ENCODE measurements at places on chromosomes 12 and 14. TPM values are rescaled to one million over a fixed set of nuclear protein-coding genes. Genes with fewer than 3 reads are reported as not detected.

Gene AQP6
- not detected for total RNA-seq

Gene FAM186B
- total RNA-seq = 0.15 TPM

Gene KRT73
- 0.13 TPM for total RNA-seq

DNA sequence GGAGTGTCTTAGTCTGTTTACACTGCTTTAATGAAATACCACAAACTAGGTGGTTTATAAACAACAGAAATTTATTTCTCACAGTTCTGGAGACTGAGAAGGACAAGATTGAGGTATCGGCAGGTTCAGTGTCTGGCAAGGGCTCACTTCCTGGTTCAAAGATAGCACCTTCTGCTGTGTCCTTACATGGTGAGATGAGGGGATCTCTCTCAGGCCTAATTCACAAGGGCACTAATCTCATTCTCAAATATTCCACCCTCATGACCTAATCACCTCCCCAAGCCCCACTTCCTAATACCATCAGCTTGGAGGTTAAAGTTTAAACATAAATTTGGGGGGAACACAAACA lies 35.0 kb upstream of the PLEK2 start:
- no peaks in the 10 kb centered on the region for H3K27me3 ChIP-seq
- no peak overlapping the region for H3K27ac ChIP-seq
- no peak for DNase-seq

DNA sequence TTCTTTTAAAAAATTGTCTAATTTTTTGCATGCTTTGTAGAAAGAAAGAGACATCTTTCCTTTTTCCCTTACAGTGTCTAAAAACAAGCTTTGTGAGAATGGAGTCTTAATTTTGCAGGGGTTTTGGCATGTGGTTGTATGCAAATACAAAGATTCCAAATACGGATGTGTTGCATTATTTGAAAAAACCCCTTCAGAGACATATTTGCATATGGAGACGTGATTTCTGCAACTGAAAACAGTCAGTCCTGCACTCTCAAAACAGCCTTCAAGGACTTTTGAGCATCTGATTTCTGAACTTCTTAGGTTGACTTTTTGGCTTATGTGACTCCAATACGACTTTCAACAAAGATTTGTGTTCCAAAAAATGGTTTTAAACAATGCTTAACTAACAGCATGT lies 7.8 kb downstream of the IRAK3 start:
- H3K36me3 ChIP-seq = no peaks in the 10 kb centered on the region
- no peaks in the 10 kb centered on the region for H3K4me1 ChIP-seq

DNA sequence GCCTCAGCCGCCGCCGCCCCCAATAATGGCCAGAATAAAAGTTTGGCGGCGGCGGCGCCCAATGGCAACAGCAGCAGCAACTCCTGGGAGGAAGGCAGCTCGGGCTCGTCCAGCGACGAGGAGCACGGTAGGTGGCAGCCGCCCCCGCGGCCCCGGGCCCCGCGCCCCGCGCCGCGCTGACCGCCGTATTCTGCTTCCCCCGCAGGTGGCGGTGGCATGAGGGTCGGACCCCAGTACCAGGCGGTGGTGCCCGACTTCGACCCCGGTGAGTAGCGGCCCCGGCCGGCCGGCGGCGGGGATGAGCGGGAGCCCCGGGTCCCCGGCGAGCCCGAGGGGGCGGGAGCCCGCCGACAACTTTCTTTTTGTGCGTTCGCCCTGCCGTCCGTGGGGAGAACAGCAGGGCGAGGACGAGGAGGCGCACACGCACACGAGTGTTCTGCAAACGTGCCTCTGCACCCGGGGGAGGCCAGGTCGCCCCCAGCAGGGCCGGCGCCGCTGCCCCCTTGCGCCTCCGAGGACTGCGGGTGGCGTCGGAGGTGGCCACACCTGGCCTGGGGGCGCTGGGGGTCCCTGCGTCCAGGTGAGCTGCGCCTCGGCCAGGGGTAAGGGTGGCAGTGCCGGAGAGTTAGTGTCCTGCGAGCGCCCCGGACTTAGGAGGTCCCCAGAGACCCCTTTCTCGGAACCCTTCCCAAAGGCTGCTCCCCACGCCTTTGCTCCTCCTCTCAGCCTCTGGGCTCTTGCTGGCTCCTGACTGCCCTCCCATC lies 794 bp downstream of the RCOR1 start:
- H3K27me3 ChIP-seq = no peaks in the 10 kb centered on the region
- peak overlapping the region; percentile 54 for H3K27ac ChIP-seq
- no peaks in the 10 kb centered on the region for H3K36me3 ChIP-seq
- DNase-seq = peak; percentile 72
- H3K4me1 ChIP-seq = peaks cover 25% of the 10 kb centered on the region

DNA sequence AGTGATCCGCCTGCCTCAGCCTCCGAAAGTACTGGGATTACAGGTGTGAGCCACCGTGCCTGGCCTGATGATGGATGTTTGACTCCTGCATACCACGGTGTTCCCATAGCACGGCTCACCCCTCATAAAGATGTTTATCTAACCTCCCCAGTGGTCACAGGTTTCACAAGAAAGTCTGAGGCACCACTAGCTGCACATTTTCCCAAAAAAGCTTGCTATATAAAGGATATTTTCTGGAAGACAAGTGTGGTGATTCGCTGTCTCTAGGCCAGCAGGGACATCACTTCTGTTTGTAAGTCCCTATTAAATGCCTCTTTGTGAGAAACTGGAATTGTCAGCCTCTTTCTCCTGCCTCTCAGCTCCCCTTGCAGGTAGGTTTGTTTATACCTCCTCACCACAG lies 18.3 kb downstream of the PLEK2 start:
- H3K4me3 ChIP-seq = no peak overlapping the region
- H3K27ac ChIP-seq = no peak overlapping the region
- no peak for DNase-seq
- H3K27me3 ChIP-seq = no peaks in the 10 kb centered on the region

DNA sequence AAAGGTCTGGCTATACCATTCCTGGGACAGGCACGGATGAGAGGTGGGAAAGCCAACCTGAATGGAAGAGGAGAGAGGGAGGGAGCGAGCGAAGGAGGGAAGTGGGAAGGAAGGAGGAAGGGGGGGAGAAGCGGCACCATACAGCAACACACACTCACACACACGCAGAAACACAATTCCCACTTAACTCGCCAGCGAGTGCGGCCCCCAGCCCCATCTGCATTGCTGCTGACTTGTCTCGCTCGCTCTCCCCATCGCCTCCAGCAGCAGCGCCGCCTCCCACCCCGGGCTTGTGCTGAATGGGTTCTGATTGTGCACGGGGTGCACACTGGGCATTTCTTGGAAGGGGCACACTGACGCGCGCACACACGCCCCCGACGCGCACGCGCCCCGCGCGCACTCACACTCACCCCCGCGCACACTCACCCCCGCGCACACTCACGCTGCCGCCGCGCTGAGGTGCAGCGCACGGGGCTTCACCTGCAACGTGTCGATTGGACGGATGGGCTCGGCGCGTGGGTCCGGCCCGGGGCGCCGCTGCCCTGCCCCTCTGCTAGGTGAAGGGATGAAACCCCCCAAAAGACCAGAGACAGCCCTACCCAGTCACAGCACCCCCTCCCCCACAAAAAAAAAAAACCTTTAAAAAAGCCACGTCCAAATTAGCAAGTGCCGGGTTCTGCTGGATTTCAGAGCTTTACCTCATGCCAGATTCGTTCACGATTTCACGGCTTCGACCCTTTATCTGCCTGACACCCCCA lies 685 bp downstream of the GRIN2B start:
- no peaks in the 10 kb centered on the region for H3K36me3 ChIP-seq
- no peak overlapping the region for H3K4me3 ChIP-seq
- no peak overlapping the region for H3K27ac ChIP-seq
- no peak for DNase-seq

- no peaks in the 10 kb centered on the region for H3K36me3 ChIP-seq
- H3K4me3 ChIP-seq = no peak overlapping the region
- H3K27me3 ChIP-seq = peaks cover 39% of the 10 kb centered on the region
- no peak overlapping the region for H3K27ac ChIP-seq
- no peak for DNase-seq
Measured at GRCh38 chr12:49954863-49955830, 4.6 kb downstream of the AQP2 start.

Data from CD8-positive, alpha-beta memory T cell (primary cell).